Activated T-cell treated with anti-CD3 and anti-CD28 coated beads, Interleukin-2, amount 50 U/mL, for 72 hours (primary cell): ENCODE measurements at places on chromosomes 2 and 18. TPM values are rescaled to one million over a fixed set of nuclear protein-coding genes. Genes with fewer than 3 reads are reported as not detected.

DNA sequence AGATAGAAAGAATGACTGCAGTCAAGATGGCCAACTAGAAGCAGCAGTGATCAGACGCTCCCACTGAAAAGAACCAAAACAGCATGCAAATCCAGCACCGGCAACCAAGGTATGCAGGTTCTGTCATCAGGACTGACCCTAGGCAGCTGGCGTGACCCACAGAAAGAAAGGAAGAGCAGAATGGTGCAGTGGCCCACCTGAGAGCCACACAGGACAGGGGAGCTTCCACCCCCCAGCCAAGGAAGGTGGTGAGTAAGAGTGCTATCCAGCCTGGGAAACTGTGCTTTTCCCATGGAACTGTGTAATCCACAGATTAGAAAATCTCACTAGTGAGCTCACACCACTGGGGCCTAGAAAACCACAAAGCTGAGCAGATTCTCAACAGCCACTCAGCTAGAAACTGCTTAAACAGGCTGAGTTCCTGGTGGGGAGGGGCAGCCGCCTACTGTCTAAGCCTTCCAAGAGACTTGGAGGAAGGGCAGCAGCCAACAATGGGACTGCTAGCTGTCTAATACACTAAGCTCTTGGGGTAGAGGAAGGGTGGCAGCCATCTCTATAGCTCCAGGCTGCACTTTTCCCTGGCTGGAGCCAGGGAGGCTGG lies 127.9 kb downstream of the EVA1A start:
- no peaks in the 10 kb centered on the region for H3K36me3 ChIP-seq
- no peak for DNase-seq
- H3K27ac ChIP-seq, result no peak overlapping the region
- no peaks in the 10 kb centered on the region for H3K4me1 ChIP-seq

GRCh38 chr18:23266717-23267446 lies 131.6 kb downstream of the CABLES1 start:
- H3K27ac ChIP-seq, result no peak overlapping the region
- no peak for DNase-seq
- H3K4me3 ChIP-seq, result no peak overlapping the region

GRCh38 chr2:142865924-142866323 lies 11.5 kb upstream of the KYNU start:
- no peak for DNase-seq
- H3K27ac ChIP-seq, result no peak overlapping the region
- H3K4me1 ChIP-seq, result no peaks in the 10 kb centered on the region
- H3K36me3 ChIP-seq, result no peaks in the 10 kb centered on the region
- H3K4me3 ChIP-seq, result no peak overlapping the region

DNA sequence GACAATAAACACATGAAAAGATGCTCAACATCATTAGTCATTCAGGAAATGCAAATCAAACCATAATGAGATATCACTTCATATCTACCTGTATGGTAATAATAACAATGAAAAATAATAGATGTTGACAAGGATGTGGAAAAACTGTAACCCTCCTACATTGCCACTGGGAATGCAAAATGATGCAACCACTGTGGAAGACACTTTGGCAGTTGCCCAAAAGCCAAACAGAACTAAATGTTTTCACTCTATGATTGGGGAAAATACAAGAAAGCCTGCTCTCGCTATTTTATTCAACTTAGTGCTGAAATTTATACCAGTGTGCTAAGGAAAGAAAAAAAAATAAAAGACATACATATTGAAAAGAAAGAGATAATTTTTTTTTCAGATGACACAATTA lies 934.5 kb downstream of the CNTNAP5 start:
- no peak overlapping the region for H3K27ac ChIP-seq
- no peak for DNase-seq
- H3K4me3 ChIP-seq, result no peak overlapping the region
- no peaks in the 10 kb centered on the region for H3K36me3 ChIP-seq

GRCh38 chr2:128420131-128420530 lies 101.5 kb upstream of the HS6ST1 start:
- H3K4me1 ChIP-seq, result no peaks in the 10 kb centered on the region
- peaks cover 7% of the 10 kb centered on the region for H3K27me3 ChIP-seq
- H3K4me3 ChIP-seq, result no peak overlapping the region
- no peak overlapping the region for H3K27ac ChIP-seq
- H3K36me3 ChIP-seq, result peaks cover 2% of the 10 kb centered on the region
- no peak for DNase-seq

- H3K4me1 ChIP-seq, result peaks cover 7% of the 10 kb centered on the region
- no peak overlapping the region for H3K27ac ChIP-seq
- DNase-seq, result peak; percentile 20
- H3K27me3 ChIP-seq, result no peaks in the 10 kb centered on the region
- no peak overlapping the region for H3K4me3 ChIP-seq
These were observed 132.8 kb downstream of the TPO start for GRCh38 chr2:1546023-1546591.

DNA sequence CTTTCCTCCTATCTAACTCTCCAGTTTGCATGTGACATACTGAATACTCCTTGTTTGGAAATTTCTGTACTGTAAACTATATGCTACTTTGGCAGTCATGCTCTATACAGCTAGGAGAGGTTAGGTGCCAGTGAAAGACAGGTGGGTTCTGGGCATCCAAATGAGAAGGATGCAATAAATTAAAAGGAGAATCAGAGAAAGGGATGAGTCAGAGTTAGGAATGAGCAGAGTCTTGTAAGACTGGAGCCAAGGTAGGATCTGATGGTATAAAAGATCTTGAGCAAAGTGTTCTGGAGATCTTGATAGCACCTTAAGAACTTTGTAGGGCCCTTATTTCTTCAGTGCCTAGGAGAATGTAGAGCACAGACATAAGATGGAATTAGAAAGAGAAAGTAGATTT lies 58.7 kb upstream of the STAM2 start:
- no peak overlapping the region for H3K27ac ChIP-seq
- H3K27me3 ChIP-seq, result no peaks in the 10 kb centered on the region
- no peak overlapping the region for H3K4me3 ChIP-seq
- no peaks in the 10 kb centered on the region for H3K36me3 ChIP-seq
- no peak for DNase-seq
- H3K4me1 ChIP-seq, result no peaks in the 10 kb centered on the region

GRCh38 chr18:11992096-11992790 lies 10.9 kb downstream of the IMPA2 start:
- H3K36me3 ChIP-seq, result no peaks in the 10 kb centered on the region
- no peak for DNase-seq
- H3K4me1 ChIP-seq, result peaks cover 11% of the 10 kb centered on the region
- H3K27ac ChIP-seq, result no peak overlapping the region
- H3K4me3 ChIP-seq, result no peak overlapping the region
- H3K27me3 ChIP-seq, result no peaks in the 10 kb centered on the region

DNA sequence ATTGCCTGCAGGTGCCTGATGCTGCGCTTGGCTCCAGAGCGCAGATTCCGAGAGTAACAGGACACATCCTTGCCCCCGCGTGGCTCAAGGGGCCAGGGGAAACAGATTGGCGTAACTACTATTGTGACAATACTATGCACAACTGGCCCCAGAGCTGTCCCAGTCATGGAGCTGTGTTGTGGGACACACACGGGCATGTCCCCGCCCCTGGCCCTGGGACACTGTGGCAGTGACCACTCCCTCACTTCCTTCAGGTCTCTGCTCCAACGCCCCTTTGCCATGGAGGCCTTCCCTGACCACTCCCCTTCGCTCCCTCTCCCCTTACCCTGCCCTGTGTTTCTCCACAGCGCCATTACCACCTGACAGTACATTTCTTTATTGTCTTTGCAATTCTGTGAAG lies 132.1 kb downstream of the SMAD2 start:
- no peaks in the 10 kb centered on the region for H3K36me3 ChIP-seq
- no peak overlapping the region for H3K4me3 ChIP-seq
- peaks cover 5% of the 10 kb centered on the region for H3K4me1 ChIP-seq
- no peak overlapping the region for H3K27ac ChIP-seq
- H3K27me3 ChIP-seq, result peaks cover 22% of the 10 kb centered on the region
- DNase-seq, result no peak

Gene MARCHF4
- not detected for total RNA-seq

Gene GALM
- total RNA-seq, result 114 TPM

Gene SIX3
- not detected for total RNA-seq

Gene NAGK
- 51.3 TPM for total RNA-seq

Gene NCK2
- 159 TPM for total RNA-seq
